Aorta (tissue), 5 donors: ENCODE measurements at places on chromosomes 3 and 15.

DNA sequence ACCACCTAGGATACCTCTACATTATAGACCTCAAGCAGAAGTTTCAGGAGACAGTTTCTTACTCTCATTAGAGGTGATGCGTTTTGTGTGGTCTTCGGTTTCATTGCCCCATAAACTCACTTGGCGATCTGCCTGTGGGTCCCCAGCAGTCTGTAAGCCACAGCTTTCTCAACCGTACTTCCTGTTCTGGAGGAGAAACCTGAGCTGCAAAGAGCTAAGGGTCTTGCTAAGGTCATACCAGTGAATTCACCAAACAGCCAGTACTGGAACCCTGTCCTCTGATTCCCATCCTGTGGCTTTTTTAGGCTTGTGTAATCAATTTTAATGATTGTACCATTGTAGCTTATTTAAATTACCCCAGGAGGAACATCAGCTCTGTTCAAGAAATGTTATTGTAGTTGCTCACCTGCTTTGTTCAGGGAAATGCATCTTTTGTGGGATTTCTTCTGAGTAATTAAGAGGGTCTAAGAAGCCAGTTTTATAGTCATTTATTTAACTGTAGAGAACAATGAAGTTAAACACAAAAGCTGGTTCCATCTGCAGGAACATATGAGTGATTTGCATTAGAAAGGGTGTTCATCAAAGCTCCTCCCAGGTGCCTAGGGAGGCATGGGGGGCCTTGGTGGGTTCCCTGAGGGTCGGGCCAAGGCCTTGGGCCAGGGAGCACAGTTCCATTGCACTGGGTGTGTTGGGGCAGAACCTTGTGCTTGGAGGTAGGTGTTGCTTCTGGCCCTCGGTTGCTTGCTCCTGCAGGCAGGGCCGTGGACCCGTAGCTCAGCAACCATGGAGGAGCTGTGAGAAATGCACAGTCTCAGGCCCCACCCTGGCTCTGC lies 69.6 kb downstream of the APBA2 start:
- peak; percentile 20 for DNase-seq

GRCh38 chr15:64348455-64348854 lies 7.5 kb downstream of the CSNK1G1 start:
- DNase-seq, result no peak

- no peak for DNase-seq
Measured at GRCh38 chr3:14138109-14138877, 13.4 kb downstream of the TMEM43 start.

DNA sequence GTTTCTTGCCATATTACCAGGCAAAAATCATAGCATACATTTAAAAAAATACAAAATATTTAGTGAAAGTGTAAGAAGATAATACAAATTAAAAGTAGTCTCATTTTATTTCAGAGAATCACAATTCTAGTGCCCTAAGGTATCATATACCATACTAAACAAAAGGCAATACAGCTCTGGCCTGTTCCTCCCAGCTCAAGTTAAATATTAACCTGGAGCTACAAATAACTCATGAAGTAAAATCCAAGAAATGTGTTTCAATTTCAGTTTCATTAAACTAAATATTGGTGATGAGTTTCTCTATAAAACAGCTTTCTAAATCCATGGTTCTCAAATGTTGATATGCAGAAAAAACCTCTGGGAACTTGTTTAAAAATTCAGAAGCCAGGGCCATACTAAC lies 67.7 kb downstream of the INO80 start:
- no peak for DNase-seq

- no peak for DNase-seq
Measured at GRCh38 chr3:177364236-177364635, 167.0 kb upstream of the TBL1XR1 start.

- DNase-seq, result no peak
Measured at GRCh38 chr3:107013641-107014040, 363.6 kb upstream of the CCDC54 start.

DNA sequence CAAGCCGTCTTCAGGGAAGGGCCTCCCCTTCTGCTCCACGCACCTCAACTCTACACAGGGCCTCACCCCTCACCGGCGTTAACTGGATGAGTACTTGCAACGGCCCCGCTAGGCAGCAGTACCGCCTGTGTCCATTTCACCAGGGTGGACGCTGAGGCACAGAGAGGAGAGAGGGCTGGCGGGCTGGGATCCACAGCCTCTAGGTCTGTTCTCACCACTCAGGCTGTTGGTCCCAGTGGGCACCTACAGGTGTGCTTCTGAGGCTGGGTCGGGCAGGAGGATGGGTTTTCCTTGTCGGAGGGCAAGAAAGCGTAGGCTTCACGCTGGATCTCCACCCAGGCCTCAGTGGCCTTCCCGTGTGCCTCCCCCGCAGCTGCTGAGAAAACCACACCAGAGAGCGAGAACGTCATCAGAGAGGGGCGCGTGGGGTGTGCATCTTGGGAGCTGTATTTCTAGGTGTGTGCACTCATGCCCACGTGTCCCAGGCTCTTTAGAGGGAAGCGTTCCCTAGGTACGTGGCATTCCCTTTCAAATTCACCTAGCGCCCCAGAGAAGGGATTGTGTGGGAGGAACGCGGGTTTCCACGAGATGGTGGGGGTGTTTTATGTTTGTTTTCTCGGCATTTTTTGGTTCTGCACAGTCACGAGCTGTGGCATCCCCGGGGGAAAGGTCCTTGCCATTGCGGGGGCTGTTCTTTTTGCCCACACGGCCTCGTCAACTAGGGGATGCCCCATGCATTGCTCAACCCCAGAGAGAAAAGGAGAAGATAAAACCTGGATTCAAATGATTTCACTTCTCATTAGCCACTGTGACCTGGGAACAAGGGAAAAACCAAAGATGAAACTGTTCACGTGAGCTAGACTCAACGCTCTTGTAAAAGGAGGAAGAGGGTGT lies 67.7 kb downstream of the MGLL start:
- DNase-seq, result no peak
